ENCODE measurements at places on chromosomes 4 and X. TPM values are rescaled to one million over a fixed set of nuclear protein-coding genes. Genes with fewer than 3 reads are reported as not detected.

F8A2 gene
- total RNA-seq, result not detected

FAT1 gene
- total RNA-seq, result 434 TPM

SCML2 gene
- 0.30 TPM for total RNA-seq

SATL1 gene
- total RNA-seq, result not detected

GPAT3 gene
- total RNA-seq, result 1.1 TPM

TMEM271 gene
- not detected for total RNA-seq

ADGRG2 gene
- total RNA-seq, result not detected

SLITRK2 gene
- total RNA-seq, result not detected

CITED1 gene
- total RNA-seq, result 0.23 TPM

ZNF157 gene
- total RNA-seq, result 0.12 TPM

VEGFD gene
- total RNA-seq, result under 0.01 TPM

GSX2 gene
- not detected for total RNA-seq

PCSK1N gene
- total RNA-seq, result 0.15 TPM

AADAT gene
- 2.3 TPM for total RNA-seq

ATP2B3 gene
- total RNA-seq, result under 0.01 TPM

PPEF2 gene
- not detected for total RNA-seq

Measured in smooth muscle cell of the coronary artery (primary cell).